Retinal pigment epithelial cell (primary cell): ENCODE measurements at places on chromosomes 7 and 10.

DNA sequence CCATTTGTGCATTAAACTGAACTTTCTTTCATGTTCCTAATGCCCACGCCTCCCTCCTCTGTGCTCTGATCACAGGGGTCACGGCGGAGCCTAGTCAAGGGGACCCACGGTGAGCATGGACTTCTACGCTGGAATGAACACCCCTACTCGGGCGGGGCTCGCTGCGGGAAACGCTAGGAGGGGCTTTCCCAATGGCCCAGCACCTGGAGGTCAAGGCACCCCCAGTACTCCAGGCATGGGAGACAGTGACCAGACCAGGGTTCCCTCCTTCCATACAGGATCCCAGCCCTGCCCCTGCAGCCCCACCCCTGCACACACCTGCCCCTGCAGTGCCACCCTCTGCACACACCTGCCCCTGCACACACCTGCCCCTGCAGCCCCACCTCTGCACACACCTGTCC lies 27.1 kb upstream of the NKX6-2 start:
- DNase-seq = no peak

- DNase-seq = no peak
Observed at GRCh38 chr7:150321788-150322113, 1.4 kb upstream of the LRRC61 start.

DNA sequence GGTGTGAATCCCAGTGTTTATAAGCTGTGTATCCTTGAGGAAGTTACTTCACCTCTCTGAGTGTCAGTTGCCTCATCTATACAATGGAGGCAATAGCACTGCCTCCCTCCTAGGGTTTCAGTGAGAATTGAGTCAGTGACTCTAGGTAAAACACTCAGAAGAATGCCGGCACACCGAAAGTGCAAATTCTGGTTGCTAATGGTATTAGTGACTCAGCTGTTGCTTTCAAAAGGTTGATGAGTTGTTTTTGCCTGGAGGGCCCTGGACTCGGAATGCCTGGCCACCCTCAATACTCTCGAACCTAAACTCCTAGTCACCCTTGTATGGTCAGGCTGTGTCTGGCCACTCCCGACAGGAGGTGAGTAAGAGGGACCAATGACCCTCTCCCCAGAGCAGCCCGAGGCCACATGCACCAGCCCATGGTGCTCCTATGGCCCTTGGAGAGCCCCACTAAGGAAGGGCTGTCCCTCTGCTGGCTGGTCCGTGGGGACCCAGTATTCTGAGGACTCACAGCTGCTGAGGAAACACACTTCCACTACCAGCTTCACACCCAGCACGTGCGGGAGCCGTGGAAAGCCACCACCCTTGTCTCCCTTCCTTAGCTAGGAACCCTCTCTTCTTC lies 60.2 kb downstream of the CALML3 start:
- peak; percentile 71 for DNase-seq

GRCh38 chr7:144390481-144390880 lies 13.0 kb downstream of the NOBOX start:
- DNase-seq = no peak

GRCh38 chr10:105950410-105950809 lies 1214.1 kb downstream of the SORCS1 start:
- no peak for DNase-seq

GRCh38 chr7:80136261-80137055 lies 1.8 kb downstream of the GNAI1 start:
- no peak for DNase-seq

DNA sequence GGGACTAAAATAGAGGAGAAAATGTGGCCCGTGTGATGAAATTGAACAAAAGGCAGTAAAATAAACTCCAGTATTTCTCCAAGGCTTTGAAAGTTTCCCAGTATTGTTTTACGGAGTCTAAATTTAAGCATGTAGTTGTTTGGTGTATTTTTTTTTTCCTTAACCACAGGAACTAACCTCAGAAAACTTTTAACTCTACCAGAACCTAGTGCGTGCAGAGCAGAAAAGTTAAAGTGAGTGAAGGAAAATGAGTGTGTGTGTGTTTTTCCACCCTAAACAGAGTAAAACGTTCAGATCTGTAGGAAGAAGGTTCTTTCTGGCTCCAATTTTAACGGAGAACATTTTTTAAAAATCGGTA lies 812 bp downstream of the PROSER2 start:
- DNase-seq = no peak

DNA sequence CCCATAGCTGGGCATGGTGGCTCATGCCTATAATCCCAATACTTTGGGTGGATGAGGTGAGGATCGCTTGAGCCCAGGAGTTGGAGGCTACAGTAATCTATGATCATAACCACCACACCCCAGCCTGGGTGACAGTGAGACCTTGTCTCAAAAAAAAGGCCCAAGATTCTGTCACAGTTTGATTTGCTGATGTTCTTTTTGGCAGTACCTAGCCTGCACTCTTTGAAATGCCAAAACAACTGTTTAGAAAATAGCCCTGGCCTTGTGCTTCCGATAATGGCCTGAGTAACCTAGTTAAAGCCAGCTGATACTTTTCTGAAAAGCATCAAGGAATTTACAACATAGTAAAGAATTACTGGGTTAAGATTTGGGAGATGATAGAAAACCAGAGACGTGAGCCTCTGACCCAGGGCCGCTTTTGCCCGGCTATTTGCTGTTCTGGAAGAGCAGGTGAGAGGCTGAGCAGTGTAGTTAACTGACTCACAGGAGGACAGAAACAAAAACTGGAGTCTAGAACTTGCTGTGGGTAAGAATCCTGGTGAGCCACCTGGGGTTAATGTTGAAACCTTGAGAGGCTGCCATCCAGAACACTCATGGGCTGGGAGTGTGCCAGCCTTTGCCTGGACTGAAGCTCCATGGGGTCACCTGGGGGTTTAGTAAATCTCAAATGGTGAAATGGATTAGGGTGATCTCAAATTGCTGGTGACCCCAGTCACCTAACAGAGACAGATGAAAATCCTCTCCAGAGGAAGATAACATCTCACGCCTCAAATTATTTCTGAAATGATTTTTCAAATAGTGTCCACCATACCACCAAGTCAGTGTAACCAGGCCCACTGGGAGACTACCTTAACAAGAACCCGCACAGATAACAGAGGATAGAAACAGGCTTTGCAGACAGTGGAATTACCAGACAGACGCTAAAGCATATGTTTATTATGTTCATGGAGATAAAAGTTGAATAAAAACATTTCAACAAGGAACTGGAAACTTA lies 51.8 kb downstream of the GALNT11 start:
- no peak for DNase-seq
